ENCODE measurements at places on chromosomes 5 and 9. TPM values are rescaled to one million over a fixed set of nuclear protein-coding genes. Genes with fewer than 3 reads are reported as not detected.

TRIM7 gene
- 17.9 TPM for total RNA-seq

TSLP gene
- 0.26 TPM for total RNA-seq

NPDC1 gene
- total RNA-seq, result 72.1 TPM

TGFBI gene
- total RNA-seq, result 23.9 TPM

SPINK7 gene
- total RNA-seq, result not detected

BDP1 gene
- total RNA-seq, result 27.4 TPM

TMEM141 gene
- 52.1 TPM for total RNA-seq

Data from body of pancreas (tissue), 4 donors.